Activated T-cell treated with anti-CD3 and anti-CD28 coated beads, Interleukin-2, amount 50 U/mL, for 1 hour (primary cell): ENCODE measurements at places on chromosomes 5 and 9.

GRCh38 chr5:6731465-6732237, 18.4 kb downstream of the TENT4A start:
- no peak for DNase-seq

DNA sequence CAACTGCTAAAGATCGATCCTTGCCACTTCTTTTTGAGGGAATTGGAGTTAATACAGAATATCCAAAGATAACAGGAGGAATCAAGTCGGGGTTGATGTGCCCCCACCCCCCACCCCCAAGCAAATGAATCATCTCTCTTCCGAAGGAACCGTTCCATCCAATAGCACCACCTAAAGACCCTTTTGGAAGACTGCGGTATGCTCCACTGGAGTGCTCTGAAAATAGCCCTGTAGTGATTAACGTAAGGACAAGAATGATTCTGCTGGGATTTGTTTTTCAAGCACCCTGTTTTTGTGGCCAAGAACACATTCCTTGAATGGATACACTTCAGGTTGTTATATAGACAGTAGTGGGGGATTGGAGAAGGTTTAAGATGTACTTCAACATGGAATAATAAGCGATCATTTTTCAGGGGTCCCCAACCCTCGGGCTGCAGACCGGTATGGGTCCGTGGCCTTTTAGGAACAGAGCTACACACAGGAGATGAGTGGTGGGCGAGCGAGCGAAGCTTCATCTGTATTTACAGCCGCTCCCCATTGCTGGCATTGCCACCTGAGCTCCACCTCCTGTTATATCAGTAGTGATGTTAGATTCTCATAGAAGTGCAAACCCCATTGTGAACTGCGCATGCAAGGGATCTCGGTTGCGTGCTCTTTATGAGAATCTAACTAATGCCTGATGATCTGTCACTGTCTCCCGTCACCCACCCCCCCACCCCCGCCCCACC, 44.5 kb upstream of the TMEM252 start:
- no peak for DNase-seq

DNA sequence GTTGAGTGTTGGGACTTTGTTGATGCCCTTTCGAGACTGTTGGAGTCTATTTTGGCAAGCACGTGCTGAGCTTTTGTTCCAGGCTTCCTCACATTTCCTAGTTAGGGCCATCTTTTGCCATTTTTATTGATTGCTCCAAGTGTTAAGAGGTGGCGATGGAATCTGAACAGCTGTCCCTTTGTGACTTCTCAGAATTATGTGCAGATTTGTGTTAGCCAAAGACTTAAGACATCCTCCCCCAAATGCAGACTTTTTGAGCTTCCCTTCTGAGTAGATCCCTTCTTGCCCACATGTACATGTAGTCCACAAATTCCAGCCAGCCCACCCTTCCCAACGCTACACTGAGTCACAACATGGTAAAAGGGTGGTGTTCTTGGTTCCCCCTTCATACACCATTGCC, 59.2 kb downstream of the SPIN1 start:
- no peak for DNase-seq

DNA sequence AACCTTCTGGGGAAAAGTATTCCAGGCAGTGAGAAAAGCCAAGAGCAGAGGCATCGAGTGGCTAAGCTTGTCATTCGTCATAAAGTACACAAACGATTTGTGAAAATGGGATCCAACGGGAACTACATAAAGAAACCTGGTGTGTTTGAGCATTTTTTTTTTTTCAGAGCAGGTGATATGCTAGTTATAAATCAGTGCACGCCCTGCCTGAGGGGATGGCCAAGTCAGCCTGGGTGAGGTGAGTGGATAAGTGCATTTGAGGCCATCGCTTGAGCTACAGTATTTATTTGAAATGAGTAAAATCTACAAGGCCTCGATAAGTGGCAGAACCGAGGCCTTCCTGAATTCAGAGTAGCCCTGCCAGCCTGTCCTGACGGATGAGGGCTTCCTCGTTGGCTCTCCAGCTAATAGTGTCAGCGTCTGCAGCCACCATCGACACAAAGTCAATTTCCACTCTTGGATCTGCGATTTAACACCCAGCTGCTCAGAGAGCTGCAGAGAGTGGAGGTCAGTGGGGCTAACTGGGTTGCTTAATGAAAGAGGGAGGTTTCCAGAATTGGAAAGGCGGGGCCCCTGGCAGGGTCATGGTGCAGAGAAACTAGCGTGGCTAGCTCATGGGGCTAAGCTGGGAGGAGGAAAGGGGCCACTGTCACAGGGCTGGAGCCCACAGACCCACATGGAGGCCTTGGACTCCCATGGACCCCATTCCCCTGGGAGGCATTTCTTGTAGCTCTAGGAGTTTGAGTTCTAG, 27.3 kb downstream of the PPARGC1B start:
- no peak for DNase-seq

DNA sequence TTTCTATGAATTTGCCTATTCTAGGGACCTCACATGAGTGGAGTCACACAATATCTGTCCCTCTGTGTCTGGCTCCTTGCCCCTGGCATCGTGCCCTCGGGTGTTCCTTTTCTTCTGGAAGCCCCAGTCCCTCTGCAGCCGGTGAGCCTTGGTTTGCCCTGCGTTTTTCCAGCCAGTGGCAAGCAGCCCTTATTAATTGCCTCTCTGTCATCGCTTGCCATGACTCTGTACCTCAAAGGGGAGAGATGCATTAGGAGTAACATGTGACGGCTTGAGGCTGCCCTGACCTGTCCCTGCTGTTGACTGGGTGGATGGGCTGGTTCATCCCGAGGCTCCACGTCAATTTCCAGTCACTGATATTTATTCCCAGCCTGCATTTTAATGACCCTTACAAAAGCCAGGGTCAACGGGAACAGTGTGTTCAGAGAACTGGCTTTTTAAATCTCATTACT, 87.3 kb downstream of the CFAP90 start:
- DNase-seq: no peak

DNA sequence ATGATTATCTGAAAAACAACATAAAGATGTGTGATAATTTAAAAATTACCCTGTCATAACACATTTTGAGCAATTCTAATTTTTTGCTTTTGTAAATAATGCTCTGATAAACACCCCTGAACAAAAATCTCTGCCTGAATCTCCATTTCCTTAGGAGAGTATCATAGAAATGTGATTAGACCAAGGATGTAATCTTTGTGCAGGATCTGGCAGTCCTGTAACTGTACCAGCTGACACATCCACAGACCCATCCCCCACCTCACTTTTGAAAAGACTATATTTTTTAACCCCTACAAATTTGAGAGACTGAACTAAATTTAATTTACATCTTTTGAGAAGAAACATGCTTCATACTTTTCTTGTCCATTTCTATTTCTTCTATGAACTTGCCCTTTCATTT, 101.7 kb downstream of the GNAQ start:
- DNase-seq: no peak

DNA sequence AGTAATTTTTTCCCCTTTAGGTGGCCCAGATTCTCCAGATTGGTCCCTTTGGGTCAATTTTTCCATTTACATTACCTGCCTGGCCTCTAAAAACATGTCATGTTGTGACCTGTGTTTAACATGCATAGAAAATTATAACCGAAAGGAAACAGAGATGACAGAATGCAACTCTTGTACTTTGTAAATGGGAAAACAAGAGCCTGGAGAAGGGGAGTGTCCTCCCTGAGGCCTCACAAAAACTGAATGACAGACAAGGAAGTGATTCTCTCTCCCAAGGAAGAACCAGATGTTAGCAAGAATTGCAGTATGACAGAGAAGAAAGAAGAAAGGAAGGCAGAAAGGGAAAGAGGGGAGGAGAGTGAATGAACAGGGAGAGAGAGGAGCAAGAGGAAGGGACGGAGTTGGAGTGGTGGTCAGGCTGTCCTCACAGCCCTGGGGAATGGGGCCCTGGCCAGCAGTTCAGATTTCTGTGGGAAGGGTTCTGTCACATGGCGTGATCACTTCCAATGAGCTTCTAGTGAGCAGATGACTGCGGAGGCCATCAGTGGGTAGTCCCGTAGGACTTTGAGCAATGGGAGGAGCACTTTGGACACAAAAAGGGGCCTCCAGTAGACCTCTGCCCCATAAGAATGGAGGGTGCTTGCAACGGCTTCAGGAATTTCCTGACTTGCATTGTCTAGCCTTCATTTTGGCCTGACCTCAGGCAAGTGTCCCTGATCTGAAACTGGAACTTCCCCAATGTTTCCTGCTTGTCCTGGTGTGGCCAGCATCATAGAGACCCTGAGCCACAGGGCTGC, 31.6 kb downstream of the ABLIM3 start:
- DNase-seq: no peak

- peak; percentile 34 for DNase-seq
Measured at GRCh38 chr9:21995666-21996398, 1.2 kb downstream of the CDKN2B-AS1 start.

GRCh38 chr9:136109351-136110081, 9.2 kb downstream of the TMEM250 start:
- DNase-seq: peak; percentile 92

GRCh38 chr9:121550569-121551512, 51.2 kb upstream of the GGTA1 start:
- peak; percentile 75 for DNase-seq

GRCh38 chr5:123906698-123907295, 394.8 kb downstream of the CSNK1G3 start:
- DNase-seq: no peak

GRCh38 chr5:56350597-56351170, 117.6 kb upstream of the ANKRD55 start:
- no peak for DNase-seq

- no peak for DNase-seq
Measured at GRCh38 chr5:123090661-123091297, 1.7 kb downstream of the PRDM6 start.

DNA sequence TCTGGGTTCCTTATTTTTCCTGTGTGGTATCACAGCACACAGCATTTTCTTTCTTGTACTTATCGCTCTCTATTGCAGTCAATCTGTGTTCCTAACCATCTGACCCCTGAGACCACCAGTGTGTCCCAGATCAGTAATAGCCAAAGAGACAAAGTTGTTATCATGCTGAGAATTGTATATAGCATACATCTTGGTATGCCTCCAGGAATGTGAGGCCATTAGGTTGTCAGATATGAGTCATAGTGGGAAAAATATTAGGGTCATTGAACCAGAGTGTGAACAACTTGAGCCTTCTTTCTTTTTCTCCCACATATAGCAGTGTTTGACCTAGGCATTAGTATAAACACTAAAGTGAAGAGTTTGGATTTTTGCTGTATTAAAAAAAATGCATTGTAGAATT, 106.3 kb downstream of the NDUFAF2 start:
- no peak for DNase-seq

GRCh38 chr9:105187781-105188180, 56.7 kb upstream of the SLC44A1 start:
- DNase-seq: no peak

DNA sequence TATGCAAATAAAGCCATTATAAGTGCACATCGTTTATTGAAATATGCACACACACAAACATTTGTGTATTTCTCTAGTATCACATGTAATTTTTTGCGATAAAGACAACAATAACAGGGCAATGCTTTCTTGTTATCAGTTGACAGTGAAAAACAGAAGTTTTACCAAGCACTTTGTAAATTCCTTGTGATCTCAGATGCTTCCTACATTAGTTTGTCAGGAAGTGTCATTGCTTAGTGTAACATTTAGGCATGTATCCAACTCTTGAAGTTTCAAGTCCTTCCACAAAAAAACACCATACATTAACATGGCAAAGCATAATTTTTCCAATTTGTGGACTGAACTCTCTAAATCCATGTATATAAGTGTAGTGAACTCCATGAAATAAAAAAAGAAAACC, 46.4 kb downstream of the MOCS2 start:
- DNase-seq: no peak

- no peak for DNase-seq
Measured at GRCh38 chr9:9478741-9479140, 1134.1 kb downstream of the PTPRD start.

DNA sequence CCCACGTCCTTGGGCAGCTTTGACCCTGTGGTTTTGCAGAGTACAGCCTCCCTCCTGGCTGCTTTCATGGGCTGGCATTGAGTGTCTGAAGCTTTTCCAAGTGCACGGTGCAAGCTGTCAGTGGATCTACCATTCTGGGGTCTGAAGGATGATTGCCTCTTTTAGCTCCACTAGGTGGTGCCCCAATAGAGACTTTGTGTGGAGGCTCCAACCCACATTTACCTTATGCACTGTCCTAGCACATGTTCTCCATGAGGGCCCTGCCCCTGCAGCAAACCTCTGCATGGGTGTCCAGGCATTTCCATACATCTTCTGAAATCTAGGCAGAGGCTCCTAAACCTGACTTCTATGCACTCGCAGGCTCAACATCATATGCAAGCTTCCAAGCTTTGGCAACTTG, 644.2 kb upstream of the CDH9 start:
- DNase-seq: no peak

DNA sequence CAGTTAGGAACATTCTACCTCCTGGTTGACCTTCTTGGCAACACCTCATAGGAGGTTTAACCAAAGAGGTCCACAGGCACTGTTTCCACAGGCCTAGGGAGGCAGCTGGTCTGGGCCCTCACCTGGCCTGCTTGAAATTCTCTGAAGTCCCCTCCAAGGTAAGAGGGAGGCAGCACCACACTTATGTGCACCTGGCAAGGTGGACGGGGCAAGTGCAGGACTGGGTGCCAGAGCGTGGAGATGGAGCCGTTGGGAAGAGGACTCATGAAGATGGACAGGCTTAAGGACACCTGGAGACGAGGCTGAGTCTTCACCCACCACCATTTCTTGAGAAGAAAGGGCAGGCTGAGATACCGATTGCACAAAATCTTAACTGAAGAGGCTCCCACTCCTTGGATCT, 6.6 kb upstream of the BARHL1 start:
- DNase-seq: no peak

DNA sequence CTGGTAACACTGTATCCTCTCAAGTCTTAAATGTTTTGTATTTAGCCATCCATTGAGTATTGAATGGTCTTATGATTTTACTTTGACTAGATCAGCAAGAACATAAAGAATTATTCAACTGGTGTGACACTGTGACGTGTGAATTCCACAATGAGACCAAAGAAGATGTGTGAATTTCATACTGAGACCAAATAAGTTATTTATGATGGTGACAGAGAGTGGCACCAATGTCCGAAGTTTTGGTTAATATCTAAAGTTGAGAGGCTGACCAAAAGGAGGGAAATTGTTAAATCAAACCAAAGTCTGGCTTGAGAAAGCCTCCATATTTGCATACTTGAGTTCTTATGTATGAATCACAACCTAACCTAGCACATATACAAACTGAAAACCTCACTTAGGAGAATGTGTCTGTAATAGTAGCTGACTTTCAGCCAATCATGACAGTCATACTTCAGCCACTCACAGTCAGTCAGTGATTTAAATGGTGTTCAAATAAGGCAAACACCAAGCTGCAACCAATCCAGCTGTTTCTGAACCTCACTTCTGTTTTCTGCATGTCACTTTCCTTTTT, 31.5 kb upstream of the FAM170A start:
- DNase-seq: no peak

DNA sequence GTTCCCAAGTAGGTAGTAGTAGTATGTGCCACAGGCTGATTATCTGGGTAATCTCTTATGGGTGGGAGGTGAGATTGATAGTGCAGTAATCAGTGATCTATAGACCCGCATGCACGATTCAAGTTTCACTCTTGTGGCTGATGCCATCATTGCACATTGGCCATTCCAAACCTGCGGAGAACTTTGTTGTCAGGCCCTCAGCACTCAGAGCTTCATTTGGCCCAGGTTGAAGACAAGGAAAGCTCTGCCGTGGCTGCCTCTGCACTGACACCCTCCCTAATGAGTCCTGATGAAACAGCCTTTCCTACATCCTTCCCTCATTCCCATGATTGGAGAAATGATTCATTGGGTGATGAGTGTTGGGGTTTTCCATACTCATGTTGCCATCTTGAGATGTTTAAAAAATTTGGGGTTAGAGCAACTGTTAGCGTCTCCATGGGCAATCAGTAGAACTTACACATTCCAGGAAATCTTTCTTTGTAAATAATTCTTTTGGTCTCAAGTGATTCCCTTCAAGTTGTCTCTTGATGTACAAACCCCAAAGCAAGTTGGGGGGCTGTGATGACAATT, 22.9 kb downstream of the PROP1 start:
- DNase-seq: no peak
